DND-41 (cell line): ENCODE measurements at places on chromosomes 7 and 10.
A peak's percentile ranks its signal among the peaks of the same experiment; 100 is the strongest.

DNA sequence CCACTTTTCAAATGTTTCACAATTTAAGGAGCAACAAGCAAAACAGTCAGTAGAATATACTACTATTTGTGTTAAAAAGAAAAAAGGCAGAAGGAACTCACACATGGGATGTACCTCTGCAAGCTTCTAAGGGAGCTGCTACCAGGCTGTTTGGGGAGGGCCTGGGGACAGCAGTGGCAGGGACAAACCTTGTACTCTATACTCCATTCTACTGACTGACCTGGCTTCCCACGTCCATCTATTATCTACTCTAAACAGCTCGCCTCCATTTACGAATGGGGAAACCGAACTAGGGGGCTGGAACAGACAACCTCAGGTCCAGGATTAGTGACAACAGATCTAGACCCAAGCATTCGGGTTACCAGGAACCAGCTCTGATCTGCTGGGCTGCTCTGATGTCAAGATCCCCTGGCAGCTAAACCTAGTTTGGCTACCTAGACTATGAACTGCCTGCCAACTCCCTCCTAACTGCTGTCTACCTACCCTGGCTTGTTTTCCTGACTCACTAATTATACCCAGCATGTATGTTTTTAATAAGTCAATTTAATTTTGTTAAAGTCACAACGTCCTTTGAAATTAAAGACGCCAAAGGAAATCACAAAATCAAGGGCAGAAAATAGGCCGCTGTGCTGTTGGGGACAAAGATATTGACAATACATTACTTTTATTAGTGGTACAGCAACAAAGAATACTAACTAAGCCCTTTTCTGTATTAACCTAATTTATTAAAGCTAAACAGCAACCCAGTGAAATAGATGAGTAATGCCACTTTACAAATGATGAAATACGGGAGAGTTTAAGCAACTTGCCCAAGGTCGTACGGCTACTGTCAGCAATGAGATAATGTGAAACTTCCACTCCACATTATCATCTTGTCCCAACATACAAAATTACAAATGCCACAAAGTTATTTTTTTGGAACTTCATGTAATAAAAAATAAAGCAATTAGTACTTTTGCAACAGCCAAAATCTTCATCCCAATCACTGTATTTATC is 5.3 kb downstream of the PSAP start:
- peaks cover 87% of the 10 kb centered on the region for H3K4me1 ChIP-seq
- peaks cover 31% of the 10 kb centered on the region for H3K36me3 ChIP-seq

GRCh38 chr10:10831085-10831484 is 186.6 kb upstream of the CELF2 start:
- no peak overlapping the region for H3K27ac ChIP-seq
- peaks cover 2% of the 10 kb centered on the region for H3K27me3 ChIP-seq
- no peaks in the 10 kb centered on the region for H3K36me3 ChIP-seq
- H3K4me1 ChIP-seq = no peaks in the 10 kb centered on the region
- DNase-seq = no peak
- no peak overlapping the region for H3K4me3 ChIP-seq

DNA sequence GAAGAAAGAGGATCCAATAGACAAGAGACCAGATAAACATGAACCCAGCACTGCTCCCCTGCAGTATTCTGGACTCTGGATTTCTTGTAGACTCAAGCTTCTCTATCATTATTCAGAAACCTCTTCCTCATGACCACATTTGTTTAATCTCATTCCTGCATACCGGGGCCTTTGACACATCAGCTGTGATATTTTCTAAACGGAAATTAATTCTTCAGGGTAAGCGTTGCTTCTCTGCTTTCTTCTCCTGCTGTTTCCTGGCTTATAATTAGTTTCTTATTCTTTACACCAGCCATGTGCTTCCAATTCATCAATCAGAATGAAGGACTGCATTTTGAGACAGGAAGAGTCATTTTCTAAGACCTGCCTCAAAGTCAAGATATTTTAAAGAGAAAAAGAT is 54.2 kb upstream of the TARP start:
- no peaks in the 10 kb centered on the region for H3K27me3 ChIP-seq
- peaks cover 21% of the 10 kb centered on the region for H3K4me1 ChIP-seq
- H3K36me3 ChIP-seq = no peaks in the 10 kb centered on the region; the same call in 1 of the 2 replicates
- H3K27ac ChIP-seq = no peak overlapping the region
- no peak overlapping the region for H3K4me3 ChIP-seq
- DNase-seq = no peak

DNA sequence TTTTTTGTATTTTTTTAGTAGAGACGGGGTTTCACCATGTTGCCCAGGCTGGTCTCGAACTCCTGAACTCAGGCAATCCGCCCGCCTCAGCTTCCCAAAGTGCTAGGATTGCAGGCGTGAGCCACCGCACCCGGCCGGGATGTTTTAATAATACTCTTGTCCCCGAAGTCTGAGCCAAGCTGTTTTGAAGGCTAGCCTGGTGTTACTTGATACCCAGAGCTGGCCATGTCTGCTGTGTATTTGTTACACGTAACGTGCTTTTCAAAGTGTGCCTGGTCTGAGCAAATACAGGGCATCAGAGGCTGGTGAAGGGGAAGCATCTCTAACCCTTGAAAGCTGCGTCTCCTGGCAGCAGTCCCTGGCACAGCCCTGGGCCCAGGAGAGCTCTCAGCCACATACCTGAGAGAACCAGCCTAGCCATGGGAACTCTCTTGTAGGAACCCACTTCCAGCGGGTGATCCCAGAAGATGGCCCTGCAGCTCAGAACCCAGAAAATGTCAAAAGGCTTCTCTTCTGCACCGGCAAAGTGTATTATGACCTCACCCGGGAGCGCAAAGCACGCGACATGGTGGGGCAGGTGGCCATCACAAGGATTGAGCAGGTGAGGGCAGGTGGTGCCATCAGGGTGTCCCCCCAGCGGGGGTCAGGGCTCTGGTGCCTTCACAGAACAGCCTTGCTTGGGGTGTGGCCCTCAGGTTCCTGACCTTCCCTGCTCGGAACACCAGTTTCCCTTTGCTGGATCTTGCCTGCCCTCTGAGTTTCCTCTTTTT is 41.7 kb upstream of the ZMIZ2 start:
- no peak overlapping the region for H3K27ac ChIP-seq
- H3K36me3 ChIP-seq = peaks cover 36% of the 10 kb centered on the region
- no peak overlapping the region for H3K4me3 ChIP-seq
- no peak for DNase-seq
- H3K4me1 ChIP-seq = no peaks in the 10 kb centered on the region

DNA sequence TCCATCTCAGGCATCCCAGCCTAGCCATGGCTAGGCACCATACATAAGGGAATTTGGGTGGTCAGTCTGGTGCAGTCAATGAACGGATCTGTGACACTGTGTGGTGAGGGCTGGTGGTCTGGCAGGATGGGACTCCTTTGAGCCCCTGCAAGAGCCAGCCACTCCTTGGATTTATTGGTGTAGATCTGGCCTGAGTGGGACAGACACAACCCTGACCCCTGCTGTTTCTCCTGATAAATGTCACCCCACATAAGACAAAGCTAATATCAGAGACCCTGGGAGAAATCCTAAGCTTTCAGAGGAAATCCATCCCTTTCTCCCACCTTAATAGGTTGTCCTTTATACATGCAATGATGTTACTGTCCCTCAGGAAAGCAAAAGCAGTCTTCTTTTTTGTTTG is 2.3 kb downstream of the FBXO24 start:
- no peak overlapping the region for H3K4me3 ChIP-seq
- 0 out of 2 replicates have a peak, but pooled peaks cover 6% of the 10 kb centered on the region for H3K36me3 ChIP-seq
- DNase-seq = no peak
- no peak overlapping the region for H3K27ac ChIP-seq
- peaks cover 25% of the 10 kb centered on the region for H3K4me1 ChIP-seq
- no peaks in the 10 kb centered on the region for H3K27me3 ChIP-seq

- H3K36me3 ChIP-seq = peaks cover 87% of the 10 kb centered on the region
- H3K27ac ChIP-seq = peak overlapping the region; percentile 24; the same call in 1 of the 2 replicates
- peaks cover 24% of the 10 kb centered on the region for H3K4me1 ChIP-seq
- peak; percentile 73 for DNase-seq
- no peak overlapping the region for H3K4me3 ChIP-seq
Observed at GRCh38 chr10:72340510-72341261, 14.0 kb downstream of the DNAJB12 start.

DNA sequence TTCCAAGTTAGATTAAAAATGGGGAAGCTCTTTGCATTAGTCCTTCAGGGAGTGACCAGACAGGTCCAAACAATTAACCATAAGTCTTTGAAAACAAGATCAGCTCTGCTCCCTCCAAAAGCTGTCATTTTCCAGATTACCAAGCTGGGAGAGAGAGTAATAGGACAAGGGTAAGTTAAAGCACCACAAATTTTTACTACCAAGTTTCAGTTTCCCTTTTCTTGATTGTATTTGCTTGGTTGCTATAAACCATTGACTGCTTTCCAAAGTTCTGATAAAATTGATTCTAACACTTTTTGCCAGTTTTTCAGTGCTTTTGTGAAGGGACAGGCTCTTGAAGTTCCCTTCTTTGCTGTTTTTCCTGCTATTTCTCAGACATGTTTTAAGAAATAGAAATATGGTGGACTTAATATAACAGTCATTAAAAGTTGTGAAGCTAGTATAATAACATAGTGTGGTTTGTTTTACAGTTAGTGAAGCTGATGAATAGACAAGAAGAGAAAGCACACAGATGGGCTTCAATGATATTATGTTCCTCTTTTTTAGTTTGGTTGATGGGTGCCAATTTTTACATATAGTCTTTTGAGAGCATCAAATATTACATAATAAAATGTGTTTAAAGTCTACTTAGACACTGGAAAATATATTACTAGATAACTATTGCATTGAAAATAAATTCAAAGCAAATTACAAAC is 40.0 kb upstream of the ZNF365 start:
- no peaks in the 10 kb centered on the region for H3K36me3 ChIP-seq
- H3K27ac ChIP-seq = no peak overlapping the region
- no peaks in the 10 kb centered on the region for H3K27me3 ChIP-seq
- no peak for DNase-seq

GRCh38 chr7:123748171-123748733 is 551 bp downstream of the WASL start:
- H3K27ac ChIP-seq = peak overlapping the region; percentile 94
- H3K4me3 ChIP-seq = peak overlapping the region; percentile 96
- no peaks in the 10 kb centered on the region for H3K27me3 ChIP-seq
- peaks cover 64% of the 10 kb centered on the region for H3K4me1 ChIP-seq
- DNase-seq = peak; percentile 35

DNA sequence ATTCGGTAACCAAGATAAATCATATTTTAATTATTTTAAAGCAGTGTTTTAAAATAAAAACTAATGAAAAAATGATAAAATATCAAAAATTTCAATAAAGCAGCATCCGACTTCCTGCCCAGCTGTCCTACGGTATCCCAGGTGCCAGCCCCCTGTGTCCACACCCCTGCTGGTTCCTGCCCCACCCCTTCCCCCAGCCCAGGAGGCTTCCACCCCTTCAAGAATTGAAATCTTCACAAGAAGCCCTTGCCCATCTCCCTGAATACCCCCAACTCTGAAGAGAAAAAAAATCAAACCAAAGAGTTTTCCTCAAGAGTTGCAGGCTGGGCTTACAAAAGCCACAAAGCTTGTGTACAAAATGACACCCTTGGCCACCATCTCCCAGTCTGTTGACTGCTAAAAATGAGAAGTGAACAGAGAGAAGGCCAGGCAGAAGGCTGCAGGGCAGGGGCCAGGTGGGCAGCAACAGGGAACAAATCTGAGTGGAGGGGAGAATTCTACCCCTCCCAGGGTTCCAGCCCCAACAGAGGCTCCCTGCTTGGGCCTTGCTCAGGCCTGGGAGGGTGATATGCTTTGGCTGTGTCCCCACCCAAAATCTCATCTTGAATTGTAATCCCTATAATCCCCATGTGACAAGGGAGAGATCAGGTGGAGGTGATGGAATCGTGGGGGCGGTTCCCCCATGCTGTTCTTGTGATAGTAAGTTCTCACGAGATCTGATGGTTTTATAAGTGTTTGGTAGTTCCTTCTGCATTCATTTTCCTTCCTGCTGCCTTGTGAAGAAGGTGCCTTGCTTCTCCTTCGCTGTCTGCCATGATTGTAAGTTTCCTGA is 14.5 kb downstream of the GPRIN2 start:
- no peak for DNase-seq
- H3K27me3 ChIP-seq = peaks cover 25% of the 10 kb centered on the region
- no peak overlapping the region for H3K27ac ChIP-seq
- no peaks in the 10 kb centered on the region for H3K4me1 ChIP-seq

- H3K4me3 ChIP-seq = no peak overlapping the region
- H3K36me3 ChIP-seq = no peaks in the 10 kb centered on the region
- no peak for DNase-seq
Observed at GRCh38 chr7:122949186-122949585, 46.3 kb downstream of the TAS2R16 start.

- no peaks in the 10 kb centered on the region for H3K27me3 ChIP-seq
- H3K27ac ChIP-seq = peak overlapping the region; percentile 83
- peaks cover 36% of the 10 kb centered on the region for H3K4me1 ChIP-seq
- H3K4me3 ChIP-seq = peak overlapping the region; percentile 98
- H3K36me3 ChIP-seq = no peaks in the 10 kb centered on the region; the same call in none of the 2 replicates
Observed at GRCh38 chr7:139231513-139232376, 708 bp downstream of the UBN2 start.

GRCh38 chr7:153193144-153193595 is 433.6 kb downstream of the ACTR3B start:
- H3K4me1 ChIP-seq = no peaks in the 10 kb centered on the region
- no peaks in the 10 kb centered on the region for H3K36me3 ChIP-seq
- H3K27me3 ChIP-seq = no peaks in the 10 kb centered on the region
- H3K4me3 ChIP-seq = no peak overlapping the region
- no peak for DNase-seq

DNA sequence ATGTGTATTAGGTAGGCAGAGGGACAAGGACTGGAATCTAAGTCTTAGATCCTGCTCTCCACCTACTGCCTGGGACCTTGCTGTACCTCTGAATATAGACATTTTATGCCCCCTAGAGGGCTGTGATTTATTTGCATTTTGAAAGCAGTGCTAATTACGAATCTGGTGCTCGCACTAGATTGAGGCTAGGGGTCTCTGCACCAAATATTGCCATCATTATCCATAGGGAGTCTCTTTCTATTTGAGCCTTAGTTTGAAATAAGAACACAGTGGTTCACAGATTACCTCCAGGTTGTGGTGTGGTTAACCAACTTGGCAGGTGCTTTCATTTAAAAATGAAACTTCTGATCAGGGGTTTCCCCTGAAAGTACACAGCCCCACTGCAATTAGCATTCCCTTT is 41.8 kb downstream of the CNNM1 start:
- DNase-seq = no peak
- peaks cover 14% of the 10 kb centered on the region for H3K27me3 ChIP-seq
- no peaks in the 10 kb centered on the region for H3K36me3 ChIP-seq
- H3K4me1 ChIP-seq = no peaks in the 10 kb centered on the region

DNA sequence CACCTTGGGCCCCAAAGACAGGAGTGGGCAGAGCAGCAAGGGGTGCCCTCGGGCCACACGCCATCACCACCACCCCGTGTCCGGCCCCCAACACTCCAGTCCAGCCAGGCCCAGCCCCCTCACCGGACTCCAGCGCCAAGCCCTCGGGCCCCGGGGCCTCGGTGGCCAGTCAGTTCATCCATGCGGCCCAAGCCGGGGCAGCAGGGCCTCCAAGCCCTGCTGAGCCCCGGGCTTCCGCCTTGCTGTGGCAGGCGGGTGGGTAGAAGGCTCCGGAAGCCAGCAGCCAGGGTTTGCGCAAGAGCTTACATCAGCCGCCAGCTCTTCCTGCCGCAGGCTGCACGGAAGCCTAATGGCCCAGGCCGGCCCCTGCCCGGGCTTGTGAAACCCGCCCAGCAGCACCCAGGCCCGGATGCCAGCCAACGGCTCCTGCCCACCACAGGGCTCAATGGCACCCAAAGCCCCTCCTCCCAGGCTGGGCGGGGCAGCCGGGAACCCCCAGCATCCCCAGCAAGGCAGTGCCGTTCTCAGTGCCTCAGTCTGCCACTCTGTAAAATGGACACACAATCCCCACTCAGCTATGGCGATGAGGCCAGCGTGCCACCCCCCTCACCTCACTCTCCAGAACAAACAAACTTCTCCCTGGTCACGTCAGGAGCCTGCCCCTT is 26.5 kb downstream of the TNRC18 start:
- no peaks in the 10 kb centered on the region for H3K27me3 ChIP-seq
- DNase-seq = peak; percentile 99
